ENCODE measurements at places on chromosomes 2 and 18. TPM values are rescaled to one million over a fixed set of nuclear protein-coding genes. Genes with fewer than 3 reads are reported as not detected.

GRCh38 chr2:207432453-207432852, 97.3 kb upstream of the CREB1 start:
- H3K4me3 ChIP-seq: no peak overlapping the region
- H3K4me1 ChIP-seq: no peaks in the 10 kb centered on the region
- no peaks in the 10 kb centered on the region for H3K36me3 ChIP-seq
- no peaks in the 10 kb centered on the region for H3K27me3 ChIP-seq
- no peak overlapping the region for H3K27ac ChIP-seq

GRCh38 chr2:203059567-203060240, 45.0 kb downstream of the NBEAL1 start:
- H3K4me3 ChIP-seq: no peak overlapping the region
- H3K27ac ChIP-seq: no peak overlapping the region
- no peaks in the 10 kb centered on the region for H3K27me3 ChIP-seq
- DNase-seq: no peak
- no peaks in the 10 kb centered on the region for H3K36me3 ChIP-seq

- no peaks in the 10 kb centered on the region for H3K36me3 ChIP-seq
- no peak overlapping the region for H3K4me3 ChIP-seq
- DNase-seq: no peak
- H3K27me3 ChIP-seq: no peaks in the 10 kb centered on the region
These were observed 211.1 kb downstream of the PTPRM start for GRCh38 chr18:7778181-7778580.

DNA sequence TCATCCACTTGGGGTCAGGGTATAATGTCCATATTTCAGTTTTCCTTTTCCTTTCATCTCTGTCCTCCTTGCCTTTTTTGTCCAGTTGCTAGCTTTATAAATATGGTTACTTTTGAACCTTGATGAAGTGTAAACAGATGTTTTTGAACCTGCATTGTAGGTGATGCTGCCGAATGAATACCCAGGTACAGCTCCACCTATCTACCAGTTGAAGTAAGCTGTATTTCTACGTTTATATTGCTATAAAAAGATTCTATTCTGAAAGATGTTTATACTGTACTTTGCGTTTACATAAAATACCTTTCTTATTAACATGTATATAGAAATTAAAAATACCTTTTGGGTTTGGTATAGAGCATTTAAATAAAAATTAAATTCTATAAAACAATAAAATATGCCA, 2.2 kb downstream of the IMPACT start:
- peaks cover 27% of the 10 kb centered on the region for H3K4me1 ChIP-seq
- H3K27ac ChIP-seq: no peak overlapping the region
- peaks cover 19% of the 10 kb centered on the region for H3K27me3 ChIP-seq

GRCh38 chr2:100262555-100263320, 59.6 kb downstream of the LONRF2 start:
- DNase-seq: no peak
- H3K27ac ChIP-seq: no peak overlapping the region
- no peaks in the 10 kb centered on the region for H3K27me3 ChIP-seq
- H3K36me3 ChIP-seq: no peaks in the 10 kb centered on the region

GRCh38 chr2:201860636-201861066, 54.3 kb downstream of the CDK15 start:
- H3K27ac ChIP-seq: no peak overlapping the region
- no peak for DNase-seq
- no peak overlapping the region for H3K4me3 ChIP-seq
- peaks cover 30% of the 10 kb centered on the region for H3K4me1 ChIP-seq

DNA sequence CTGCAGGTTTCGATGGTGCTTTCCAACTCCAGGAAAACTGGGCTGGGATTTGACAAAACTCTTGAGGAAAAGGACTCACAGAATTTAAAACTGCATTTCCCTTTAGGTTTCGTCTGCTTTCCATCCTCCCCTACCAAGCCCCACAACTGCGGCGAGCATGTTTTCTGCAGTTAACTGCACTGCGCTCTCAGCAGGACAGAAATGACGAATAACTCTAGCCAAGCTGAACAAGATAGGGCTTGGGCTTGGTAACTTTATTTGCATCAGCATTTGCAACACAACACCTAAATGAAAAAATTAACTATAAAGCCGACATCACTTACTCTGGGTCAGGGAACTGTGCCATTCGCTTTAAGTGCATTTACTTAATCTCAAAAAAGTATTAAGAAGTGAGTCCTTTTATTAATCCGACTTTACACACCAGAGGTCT, 669 bp upstream of the PIKFYVE start:
- H3K4me1 ChIP-seq: peaks cover 22% of the 10 kb centered on the region
- H3K27ac ChIP-seq: peak overlapping the region; percentile 97
- DNase-seq: peak; percentile 4
- no peaks in the 10 kb centered on the region for H3K27me3 ChIP-seq
- peak overlapping the region; percentile 98 for H3K4me3 ChIP-seq

- H3K4me3 ChIP-seq: no peak overlapping the region
- H3K27ac ChIP-seq: peak overlapping the region; percentile 61
- no peaks in the 10 kb centered on the region for H3K36me3 ChIP-seq
- no peak for DNase-seq
These were observed 15.2 kb downstream of the KIDINS220 start for GRCh38 chr2:8822218-8822617.

- H3K36me3 ChIP-seq: peaks cover 5% of the 10 kb centered on the region
- H3K4me3 ChIP-seq: no peak overlapping the region
- H3K27me3 ChIP-seq: no peaks in the 10 kb centered on the region
These were observed 114.0 kb downstream of the NOL10 start for GRCh38 chr2:10575609-10576280.

- DNase-seq: no peak
- H3K4me1 ChIP-seq: peaks cover 33% of the 10 kb centered on the region
- H3K27me3 ChIP-seq: no peaks in the 10 kb centered on the region
These were observed 6.5 kb downstream of the PTMA start for GRCh38 chr2:231714639-231715498.

DNA sequence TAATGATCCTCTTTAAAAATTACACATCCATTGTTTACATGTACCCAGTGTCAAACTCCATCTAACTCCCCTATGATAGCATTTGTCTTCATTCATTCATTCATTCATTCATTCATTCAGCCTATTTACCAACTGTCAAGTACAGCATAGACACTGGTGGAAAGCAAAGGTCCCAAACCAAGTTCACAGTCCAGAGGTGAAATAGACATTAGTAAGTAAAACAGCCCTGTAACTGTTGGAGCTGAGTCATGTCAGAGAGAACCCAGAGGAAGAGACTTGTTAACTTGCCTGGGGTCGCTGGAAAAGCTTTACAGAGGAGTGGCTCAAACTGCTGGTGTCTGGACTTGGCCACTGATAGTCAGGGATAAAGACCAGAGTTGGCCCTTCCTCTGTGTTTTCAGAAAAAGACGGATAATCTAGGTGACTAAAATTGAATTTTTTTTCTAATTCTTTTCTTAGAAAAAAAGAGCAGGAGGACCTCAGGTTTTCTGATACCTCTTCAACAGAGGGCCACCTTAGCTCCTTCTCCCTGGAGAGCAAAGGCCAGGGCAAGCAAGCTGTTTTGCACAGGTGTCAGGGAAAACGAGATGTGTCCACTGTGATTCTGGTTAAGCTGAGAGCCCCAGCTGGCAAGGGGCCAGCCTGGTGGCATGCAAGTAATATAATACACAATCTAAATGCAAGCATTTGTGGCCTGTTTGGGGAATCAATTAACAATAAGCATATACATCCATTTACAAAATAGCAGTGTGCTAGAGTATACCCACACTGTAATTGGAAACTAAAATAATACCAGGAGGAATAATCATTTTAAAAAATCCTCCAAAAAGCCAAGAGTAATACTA, 96.7 kb upstream of the SLC14A2 start:
- no peak for DNase-seq
- peaks cover 20% of the 10 kb centered on the region for H3K4me1 ChIP-seq
- no peak overlapping the region for H3K27ac ChIP-seq
- H3K4me3 ChIP-seq: no peak overlapping the region

DNA sequence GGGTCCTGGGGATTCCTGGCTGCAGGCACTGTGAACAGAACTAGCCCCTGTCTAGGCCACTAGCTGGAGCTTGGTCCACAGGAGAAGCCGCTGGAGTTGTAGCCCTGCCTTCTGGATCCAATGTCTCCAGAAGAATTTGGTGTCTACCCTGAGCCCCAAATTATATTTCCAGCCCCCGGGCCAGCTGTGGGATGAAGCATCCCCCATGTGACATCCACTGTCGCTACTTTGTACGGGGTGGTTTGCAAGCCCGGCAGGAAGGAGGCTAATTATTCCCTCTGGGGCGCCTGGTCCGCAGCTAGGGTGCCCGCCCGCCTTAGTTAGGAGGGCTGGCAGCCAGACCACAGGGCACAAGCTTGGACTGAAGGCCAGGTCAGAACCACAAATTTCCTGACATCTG, 106.5 kb downstream of the SMAD7 start:
- H3K36me3 ChIP-seq: no peaks in the 10 kb centered on the region
- peaks cover 12% of the 10 kb centered on the region for H3K4me1 ChIP-seq
- no peak overlapping the region for H3K27ac ChIP-seq
- DNase-seq: no peak
- H3K4me3 ChIP-seq: no peak overlapping the region

- no peaks in the 10 kb centered on the region for H3K27me3 ChIP-seq
- H3K4me1 ChIP-seq: no peaks in the 10 kb centered on the region
- no peaks in the 10 kb centered on the region for H3K36me3 ChIP-seq
- H3K27ac ChIP-seq: no peak overlapping the region
- H3K4me3 ChIP-seq: no peak overlapping the region
These were observed 722.6 kb downstream of the METTL4 start for GRCh38 chr18:1848716-1849115.

DNA sequence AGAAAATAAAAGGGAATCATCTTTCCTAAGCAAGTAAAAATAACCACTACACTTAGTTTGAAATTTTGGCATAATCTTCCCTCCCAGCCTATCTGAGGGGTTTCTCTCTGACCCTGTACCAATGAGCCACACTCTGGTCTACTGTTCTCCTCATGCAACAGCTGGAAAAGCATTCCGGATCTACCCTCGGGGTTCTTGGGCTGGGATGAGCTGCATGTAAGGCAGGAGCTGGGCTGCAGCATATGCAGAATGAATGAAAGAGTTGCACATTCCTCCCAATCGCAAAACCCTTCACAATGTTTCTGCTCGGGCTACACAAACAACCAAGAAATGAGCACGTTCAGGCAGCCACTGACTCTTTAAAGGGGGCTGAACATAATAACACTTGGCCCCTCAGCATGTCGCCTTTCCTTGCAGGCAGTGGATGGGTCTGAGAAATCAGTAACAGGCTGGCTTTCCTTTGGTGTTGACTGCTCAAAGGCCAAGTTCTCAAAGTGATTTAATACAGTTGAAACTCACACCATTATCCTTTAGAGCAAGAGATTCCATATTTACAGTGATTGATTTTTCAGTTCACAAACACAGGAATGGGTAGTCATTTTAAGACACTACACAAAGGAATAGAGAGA, 180.4 kb upstream of the ZFP36L2 start:
- H3K36me3 ChIP-seq: no peaks in the 10 kb centered on the region
- H3K27ac ChIP-seq: peak overlapping the region; percentile 76
- H3K27me3 ChIP-seq: no peaks in the 10 kb centered on the region
- no peak for DNase-seq
- H3K4me1 ChIP-seq: peaks cover 28% of the 10 kb centered on the region
- H3K4me3 ChIP-seq: no peak overlapping the region

DNA sequence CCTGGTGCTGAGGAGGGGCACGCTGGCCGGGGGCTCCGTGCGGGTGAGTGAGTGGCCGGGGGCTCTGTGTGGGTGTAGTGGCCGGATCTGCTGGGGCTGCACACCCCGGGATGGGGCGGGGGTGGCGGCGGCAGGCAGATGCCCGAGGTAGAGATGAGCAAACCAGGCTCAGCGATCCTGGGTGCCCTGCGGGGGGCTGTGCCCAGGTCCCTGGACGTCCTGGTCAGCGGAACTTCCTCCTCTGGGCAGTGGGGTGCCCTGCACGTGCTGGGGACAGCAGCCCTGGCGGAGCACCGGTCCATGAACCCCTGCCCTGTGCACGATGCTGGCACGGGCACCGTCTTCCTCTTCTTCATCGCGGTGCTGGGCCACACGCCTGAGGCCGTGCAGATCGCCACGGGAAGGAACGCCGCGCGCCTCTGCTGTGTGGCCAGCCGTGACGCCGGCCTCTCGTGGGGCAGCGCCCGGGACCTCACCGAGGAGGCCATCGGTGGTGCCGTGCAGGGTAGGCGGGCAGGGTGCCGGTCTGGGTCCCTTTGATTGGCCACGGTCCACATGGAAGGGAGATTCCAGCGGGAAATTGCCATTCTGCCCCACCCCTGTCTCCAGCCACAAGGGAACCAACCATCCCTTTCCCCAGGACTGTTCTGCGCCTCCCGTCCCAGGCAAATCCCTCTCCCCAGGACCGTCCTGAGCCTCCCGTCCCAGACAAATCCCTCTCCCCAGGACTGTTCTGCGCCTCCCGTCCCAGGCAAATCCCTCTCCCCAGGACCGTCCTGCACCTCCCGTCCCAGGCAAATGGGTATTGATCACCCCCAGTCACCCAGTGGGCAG, 5.9 kb downstream of the NEU4 start:
- no peaks in the 10 kb centered on the region for H3K4me1 ChIP-seq
- H3K4me3 ChIP-seq: no peak overlapping the region
- no peak overlapping the region for H3K27ac ChIP-seq
- no peaks in the 10 kb centered on the region for H3K27me3 ChIP-seq
- H3K36me3 ChIP-seq: no peaks in the 10 kb centered on the region

DNA sequence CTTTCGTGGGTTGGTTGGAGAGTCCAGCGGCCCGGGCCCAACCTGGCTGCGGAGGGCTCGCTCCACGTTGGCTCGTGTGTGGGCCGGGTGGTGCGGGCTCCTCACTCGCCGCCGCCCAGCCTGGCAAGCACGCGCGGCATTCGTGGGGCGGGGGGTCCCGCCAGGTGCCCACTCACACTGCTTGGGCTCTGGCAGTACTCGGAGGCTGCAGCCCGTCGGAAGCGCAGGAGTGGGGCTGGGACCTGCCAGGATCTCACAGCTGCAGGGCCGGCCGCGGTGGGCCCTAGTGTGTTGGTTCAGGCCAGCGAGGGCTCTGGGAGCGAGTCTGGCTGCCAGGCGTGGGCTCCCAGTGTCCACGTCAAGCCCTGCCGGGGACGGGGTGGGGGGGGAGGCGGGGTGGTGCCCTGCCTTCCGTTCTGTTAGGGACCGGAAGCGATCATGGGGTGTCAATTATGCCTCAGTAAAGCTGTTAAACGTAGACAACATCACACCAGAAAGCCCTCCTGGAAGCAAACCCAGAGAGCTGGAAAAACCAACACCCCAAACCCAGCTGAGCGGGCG, 1.0 kb upstream of the HS6ST1 start:
- H3K27me3 ChIP-seq: no peaks in the 10 kb centered on the region
- H3K4me1 ChIP-seq: peaks cover 36% of the 10 kb centered on the region
- no peaks in the 10 kb centered on the region for H3K36me3 ChIP-seq
- no peak overlapping the region for H3K27ac ChIP-seq
- H3K4me3 ChIP-seq: peak overlapping the region; percentile 86

DNA sequence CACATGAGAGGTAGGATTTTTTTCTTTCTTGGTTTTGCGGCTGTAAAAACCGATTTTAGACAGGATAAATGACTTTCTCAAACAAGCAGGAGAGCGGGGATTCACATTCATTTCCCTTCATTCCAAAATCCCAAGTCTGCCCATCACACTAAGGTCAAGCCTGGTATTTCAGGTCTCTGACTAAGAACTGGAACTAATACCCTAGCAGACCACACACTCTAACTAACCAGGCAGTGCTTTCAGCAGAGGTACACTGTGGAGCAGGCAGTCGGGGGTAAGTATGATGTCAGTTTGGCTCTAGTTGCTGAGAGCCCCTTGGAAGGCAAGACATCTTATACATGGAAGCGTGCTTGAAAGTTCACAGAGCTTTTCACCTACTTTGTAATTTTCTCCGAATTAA, 128.1 kb upstream of the LHCGR start:
- no peaks in the 10 kb centered on the region for H3K27me3 ChIP-seq
- H3K4me1 ChIP-seq: no peaks in the 10 kb centered on the region
- H3K27ac ChIP-seq: no peak overlapping the region
- DNase-seq: no peak
- H3K36me3 ChIP-seq: no peaks in the 10 kb centered on the region
- no peak overlapping the region for H3K4me3 ChIP-seq

The NEB gene
- total RNA-seq: 0.23 TPM

The EFR3B gene
- 0.34 TPM for total RNA-seq

The DNAJC5G gene
- 0.38 TPM for total RNA-seq

The THAP4 gene
- total RNA-seq: 43.8 TPM

The ALPG gene
- total RNA-seq: not detected

The SOWAHC gene
- total RNA-seq: 87.9 TPM

Data from esophagus squamous epithelium (tissue), 5 donors.